ENCODE measurements at places on chromosomes 12 and 14. TPM values are rescaled to one million over a fixed set of nuclear protein-coding genes. Genes with fewer than 3 reads are reported as not detected.
A peak's percentile ranks its signal among the peaks of the same experiment; 100 is the strongest.

Gene LRCOL1
- total RNA-seq: not detected

Gene SYNDIG1L
- 0.64 TPM for total RNA-seq

DNA sequence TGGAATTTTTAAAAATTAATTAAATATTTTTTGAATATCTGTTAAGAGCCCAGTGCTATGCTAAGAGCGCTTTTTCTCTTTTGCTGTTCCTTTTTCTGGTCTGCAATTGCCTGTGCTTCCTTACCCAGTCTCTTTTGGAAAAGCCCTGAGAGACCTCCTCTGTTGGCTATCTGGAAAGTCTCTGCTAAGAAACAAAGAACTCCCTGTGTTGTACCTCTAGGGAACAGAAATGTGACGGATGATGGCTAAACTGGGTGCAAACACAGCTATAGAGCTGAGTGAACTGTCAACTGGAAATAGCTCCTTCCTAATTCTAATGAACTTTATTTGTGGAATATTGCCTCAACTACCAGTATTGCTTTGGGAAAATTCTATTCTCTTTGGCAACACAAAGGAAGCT is 261.6 kb upstream of the NOVA1 start:
- H3K27ac ChIP-seq: no peak overlapping the region
- no peak overlapping the region for H3K4me3 ChIP-seq
- no peaks in the 10 kb centered on the region for H3K27me3 ChIP-seq
- DNase-seq: no peak
- H3K36me3 ChIP-seq: no peaks in the 10 kb centered on the region

DNA sequence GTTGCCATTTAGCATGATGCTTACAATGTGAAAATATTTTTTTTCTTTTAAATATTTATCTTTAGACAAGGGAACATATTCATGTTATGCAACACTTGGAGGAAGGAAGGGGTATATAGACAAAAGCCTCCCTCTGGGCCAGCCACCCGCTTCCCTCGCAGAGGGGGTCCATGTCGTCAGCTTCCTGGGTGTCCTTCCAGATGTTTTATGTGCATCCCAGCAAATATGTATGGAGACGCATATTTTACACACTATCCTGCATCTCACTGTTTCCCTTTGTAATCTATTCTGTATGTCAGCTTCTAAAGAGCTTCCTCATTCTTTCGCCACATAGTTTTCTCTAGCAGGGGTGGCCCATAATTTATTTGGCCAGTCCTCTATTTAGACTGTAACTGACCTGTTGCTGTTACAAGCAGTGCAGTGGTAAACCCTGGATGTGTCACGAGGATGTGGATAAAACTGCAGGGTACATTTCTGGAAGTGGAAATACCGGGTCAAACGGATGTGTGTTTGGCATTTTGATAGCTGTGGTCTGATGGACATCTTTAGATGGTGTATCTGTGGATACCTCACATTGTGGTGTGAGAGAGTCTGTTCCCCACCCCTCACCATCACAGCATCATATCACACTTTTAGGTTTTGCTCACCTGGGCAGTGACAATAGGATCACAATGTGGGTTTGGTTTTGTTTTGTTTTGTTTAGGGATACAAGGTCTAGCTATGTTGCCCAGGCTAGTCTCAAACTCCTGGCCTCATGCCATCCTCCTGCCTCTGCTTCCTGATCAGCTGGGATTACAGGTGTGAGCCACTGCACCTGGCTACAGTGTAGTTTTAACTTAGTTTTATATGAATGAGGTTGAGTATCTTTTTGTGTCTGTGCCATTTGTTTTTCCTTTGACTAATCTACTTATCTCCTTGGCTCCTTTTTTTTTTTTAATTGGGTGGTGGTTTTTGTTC is 31.6 kb downstream of the FAM222A start:
- H3K27me3 ChIP-seq: no peaks in the 10 kb centered on the region
- peak overlapping the region; percentile 1 for H3K27ac ChIP-seq
- no peaks in the 10 kb centered on the region for H3K36me3 ChIP-seq
- no peak overlapping the region for H3K4me3 ChIP-seq
- H3K4me1 ChIP-seq: no peaks in the 10 kb centered on the region

DNA sequence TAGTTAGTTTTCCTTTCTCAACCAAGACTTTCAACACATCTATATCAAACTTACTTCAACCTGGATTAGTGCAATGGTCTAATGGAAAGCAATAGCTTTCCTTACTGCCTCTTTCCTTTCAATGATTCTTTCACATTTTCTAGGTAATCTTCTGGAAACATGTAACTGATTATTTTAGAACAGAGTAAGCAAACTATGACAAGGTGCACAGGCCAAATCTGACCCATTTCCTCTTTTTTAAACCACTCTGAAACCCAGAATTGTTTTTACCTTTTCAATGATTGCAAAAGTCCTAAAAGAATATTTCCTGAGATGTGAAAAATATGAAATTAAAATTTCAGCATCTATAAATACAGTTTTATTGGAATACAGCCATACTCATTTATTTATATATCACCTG is 81.6 kb upstream of the TMTC2 start:
- no peak for DNase-seq
- no peaks in the 10 kb centered on the region for H3K36me3 ChIP-seq
- no peaks in the 10 kb centered on the region for H3K27me3 ChIP-seq
- H3K27ac ChIP-seq: no peak overlapping the region
- H3K4me1 ChIP-seq: no peaks in the 10 kb centered on the region

All from breast epithelium (tissue), 4 donors.